ENCODE measurements at places on chromosomes 5 and 9.

- DNase-seq = no peak
Measured at GRCh38 chr5:81787474-81788242, 36.8 kb upstream of the SSBP2 start.

- no peak for DNase-seq
Measured at GRCh38 chr5:178361657-178362445, 129.2 kb upstream of the PHYKPL start.

DNA sequence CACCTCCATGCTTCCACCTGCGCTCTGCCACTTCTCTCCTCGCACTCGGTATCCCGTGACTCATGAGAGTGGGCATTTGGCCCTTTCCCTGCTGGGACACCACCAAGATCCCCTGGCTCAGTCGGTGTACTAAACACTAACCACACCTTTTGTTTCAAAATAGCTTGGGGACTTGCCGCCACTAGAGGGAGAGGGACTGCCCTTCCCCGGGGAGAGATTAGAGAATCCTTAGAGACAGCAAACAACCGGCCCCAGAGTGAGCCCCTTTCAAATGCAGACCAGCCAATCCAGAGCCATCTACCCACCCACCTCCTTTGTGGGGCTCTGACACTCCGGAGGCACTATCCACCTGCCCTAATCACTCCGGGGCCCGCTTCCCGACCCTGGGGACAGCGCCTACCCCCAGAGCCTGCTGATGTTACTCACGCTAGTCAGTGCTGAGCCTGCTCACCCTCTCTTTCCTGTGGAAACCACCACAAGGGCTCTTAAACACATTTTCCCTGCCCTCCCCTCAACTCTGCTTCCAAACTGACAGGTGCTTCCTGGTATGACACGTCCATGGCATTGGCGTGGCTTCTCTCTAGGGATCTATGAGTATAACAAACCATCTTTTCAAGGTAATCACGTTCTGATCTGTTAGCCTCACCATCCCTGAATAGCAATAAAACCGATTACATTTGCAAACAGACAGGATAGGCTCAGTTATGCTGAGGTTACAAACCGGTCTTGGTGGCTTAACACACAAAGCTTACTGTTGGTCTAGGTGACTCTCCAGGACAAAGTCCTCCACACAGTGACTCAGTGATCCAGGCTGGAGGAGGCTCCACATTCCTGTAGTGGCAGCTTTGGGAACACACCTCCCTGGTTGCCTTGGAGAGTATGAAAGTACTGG lies 180.1 kb upstream of the MVB12B start:
- DNase-seq = peak; percentile 6

- DNase-seq = no peak
Measured at GRCh38 chr5:67211926-67212325, 15.3 kb upstream of the CD180 start.

DNA sequence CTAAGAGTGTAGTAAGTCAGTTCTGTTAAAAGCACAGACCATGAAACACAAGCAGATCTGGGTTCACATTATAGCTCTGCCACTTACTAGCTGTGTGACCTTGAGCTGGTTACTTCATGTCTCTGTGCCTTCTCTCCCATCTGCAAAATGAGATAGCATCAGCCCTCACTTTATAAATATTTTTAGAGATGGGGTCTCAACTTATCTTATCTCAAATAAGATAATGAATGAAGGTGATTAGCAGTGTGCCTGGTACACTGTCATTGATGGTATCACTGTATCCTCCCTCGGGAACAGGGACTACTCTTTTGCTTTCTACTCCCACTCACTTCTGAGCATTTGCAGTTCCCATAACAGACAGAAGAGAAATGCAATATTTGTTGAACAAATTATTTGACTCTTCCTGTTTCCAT lies 52.4 kb downstream of the GALNT10 start:
- no peak for DNase-seq

- peak; percentile 34 for DNase-seq
Measured at GRCh38 chr5:80961376-80962281, 1.5 kb downstream of the RASGRF2 start.

DNA sequence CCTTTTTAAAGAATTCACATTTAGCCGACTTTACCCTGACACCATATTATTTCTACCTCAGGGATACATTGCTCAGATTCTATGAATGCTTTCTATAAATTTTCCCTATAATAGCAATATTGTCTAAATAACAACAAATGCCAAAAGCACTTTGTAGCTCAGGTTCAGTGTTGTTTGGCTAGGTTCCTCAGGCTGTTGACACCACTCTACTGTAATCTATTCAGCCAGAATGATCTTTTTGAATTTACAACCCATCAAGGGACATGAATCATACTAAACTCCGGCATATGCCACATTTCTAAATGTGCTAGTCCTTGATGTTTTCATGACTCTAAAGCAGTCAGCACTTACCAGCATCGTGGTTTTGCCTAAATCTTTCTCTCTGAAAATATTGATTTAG lies 641.5 kb upstream of the CDH10 start:
- DNase-seq = no peak

- no peak for DNase-seq
Measured at GRCh38 chr5:88888848-88889188, 5.8 kb upstream of the MEF2C start.

DNA sequence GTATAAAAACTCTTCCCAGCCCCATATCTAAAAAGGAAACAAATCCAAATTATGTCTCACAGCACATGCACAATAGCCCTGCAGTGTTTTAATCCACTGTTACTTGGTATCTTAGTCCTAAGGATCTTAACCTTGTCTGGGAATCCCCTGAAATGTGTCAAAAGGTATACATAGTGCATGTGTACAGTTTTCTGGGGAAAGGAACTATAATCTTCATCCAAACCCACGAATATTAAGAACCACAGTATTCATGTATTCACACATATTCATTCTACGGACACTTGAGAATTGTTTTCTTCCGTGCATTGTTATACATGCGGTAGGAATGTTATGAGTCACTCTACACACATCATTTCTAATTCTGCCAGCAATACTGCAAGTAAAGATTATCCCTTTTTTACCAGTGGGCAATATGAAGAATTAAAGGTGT lies 47.8 kb upstream of the SNX2 start:
- no peak for DNase-seq

- no peak for DNase-seq
Measured at GRCh38 chr5:178433273-178433775, 156.9 kb downstream of the COL23A1 start.

DNA sequence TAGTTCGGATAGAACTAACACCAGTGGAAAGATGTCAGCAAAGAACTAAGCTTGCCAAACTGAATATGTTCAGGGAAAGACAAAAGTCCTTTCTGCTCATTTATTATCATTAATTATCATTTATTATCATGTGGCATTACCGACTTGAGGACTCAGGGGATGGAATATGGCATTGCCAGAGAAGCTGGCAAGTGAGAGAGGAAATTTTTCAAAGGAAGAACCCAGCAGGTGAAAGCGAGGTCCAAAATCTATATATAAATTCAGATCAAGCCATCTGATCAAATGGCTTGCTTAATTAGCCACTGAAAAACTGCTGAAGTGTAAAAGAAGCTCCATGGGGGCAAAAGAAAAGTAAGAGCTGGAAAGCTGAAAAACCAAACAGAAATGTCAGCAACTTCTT lies 1049.6 kb upstream of the SEMA6A start:
- DNase-seq = no peak

DNA sequence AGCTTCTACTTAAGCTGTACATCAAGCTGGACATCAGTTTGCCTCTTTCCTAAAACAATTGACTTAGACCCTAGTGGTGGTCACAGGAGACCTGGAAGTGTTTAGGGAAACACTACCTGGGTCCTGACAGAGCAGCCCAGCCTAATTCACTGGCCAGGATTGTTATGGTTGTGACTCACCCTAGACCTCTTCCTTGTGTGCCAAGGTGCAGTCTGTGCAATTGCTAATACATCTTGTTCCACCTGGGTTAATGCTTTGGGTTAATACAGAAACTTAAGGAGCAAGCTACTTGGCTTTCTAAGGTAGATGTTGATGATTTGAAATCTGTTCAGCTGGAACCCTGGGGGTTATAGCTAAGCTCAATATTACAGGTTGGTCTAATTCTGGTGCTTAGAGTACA lies 48.7 kb upstream of the SLC46A2 start:
- no peak for DNase-seq

GRCh38 chr5:169545762-169546161 lies 37.8 kb upstream of the SPDL1 start:
- no peak for DNase-seq

- no peak for DNase-seq
Measured at GRCh38 chr5:146440870-146441495, 6.2 kb upstream of the TCERG1 start.

GRCh38 chr5:23026252-23027170 lies 173.4 kb upstream of the CDH12 start:
- DNase-seq = no peak

DNA sequence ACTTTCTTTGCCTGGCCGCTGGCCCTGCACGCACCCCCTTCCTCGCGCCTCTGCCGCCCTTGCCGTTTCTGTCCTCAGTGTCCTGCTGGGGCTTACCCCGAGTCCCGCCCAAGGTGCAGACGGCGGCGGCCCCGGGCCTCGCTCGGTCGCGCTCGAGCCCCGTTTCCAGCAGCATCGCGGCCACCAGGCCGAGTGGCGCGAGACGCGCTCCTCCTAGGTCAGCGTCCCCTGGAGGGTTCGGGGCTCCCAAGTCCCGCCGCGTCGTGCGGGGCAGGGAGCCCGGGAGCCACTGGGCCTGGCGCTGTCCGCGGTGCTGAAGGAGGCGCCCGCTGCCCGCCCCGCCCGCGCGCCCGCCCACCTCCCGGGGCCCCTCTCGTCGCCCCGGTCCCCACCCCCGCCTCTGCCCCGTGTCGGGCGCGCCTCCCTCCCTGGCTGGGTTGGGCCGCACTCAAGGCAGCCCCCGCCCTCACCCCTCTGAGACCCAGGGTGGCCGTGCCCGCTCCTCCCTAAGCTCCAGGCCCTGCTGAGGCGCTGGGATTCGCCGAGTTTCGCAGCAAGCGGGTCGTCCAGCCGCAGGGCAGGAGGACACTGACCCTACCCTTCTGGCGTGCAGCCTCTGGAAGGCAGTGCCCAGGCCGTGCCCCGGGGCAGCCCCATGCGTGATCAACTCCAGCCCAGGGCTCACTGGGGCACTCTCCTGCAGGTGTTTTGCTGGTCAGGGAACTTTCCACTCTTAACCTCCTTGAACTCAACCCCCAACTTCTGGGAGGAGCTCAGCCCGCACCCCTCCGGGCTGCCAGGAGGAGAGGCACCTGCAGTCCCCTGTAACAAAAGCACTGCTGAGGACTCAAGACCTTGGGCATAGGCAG lies at the start of gene LHX3:
TSS of gene LHX3 (minus strand) at position 291 of the 869 bp plus-strand sequence. CDS start at position 175, 116 bp downstream.
- no peak for DNase-seq

- DNase-seq = no peak
Measured at GRCh38 chr5:36985387-36985786, 108.8 kb downstream of the NIPBL start.

GRCh38 chr9:7415836-7416235 lies 383.7 kb downstream of the DMAC1 start:
- no peak for DNase-seq

- no peak for DNase-seq
Measured at GRCh38 chr9:69115621-69116020, 58.5 kb upstream of the TJP2 start.

DNA sequence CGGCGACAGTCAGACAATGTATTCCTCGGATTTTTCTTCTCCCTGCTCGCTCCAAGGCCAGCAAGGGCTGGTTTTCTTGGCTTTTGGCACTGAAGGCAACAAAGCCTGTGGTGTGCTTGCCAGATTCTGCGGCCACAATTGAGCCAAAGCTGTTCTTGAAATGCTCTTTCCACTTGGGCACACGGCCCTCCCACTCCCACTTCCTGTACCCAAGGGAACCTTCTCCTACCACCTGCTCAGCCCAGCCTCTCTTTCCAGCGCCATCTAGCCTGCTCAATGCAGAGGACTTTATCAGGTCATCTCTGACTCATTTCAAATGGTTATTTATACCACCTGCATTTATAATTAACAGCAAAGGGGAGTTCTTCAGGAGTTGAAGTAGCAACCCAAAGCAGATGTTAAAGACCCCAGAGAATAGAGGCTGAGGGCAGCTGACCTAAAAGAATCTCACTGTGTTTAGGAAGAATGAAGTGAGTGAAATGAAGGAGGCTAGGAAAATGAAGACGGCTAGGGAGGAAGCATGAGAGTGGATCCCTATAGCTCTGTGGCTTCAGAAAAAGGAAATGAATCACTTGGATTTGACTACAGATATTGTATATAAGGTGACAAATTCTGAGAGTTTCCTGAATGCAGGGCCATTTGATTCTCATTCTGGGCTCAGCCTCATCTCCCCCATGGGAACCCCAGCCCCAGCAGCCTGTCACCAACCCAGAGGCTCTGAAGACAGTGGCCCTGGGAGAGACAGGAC lies 439.0 kb downstream of the ENC1 start:
- DNase-seq = no peak

GRCh38 chr5:27708534-27708933 lies 670.1 kb upstream of the CDH9 start:
- DNase-seq = no peak

GRCh38 chr5:158485604-158486081 lies 614.1 kb downstream of the EBF1 start:
- no peak for DNase-seq

- DNase-seq = no peak
Measured at GRCh38 chr9:34896112-34896511, 62.0 kb upstream of the PHF24 start.

GRCh38 chr5:172548311-172548731 lies 92.7 kb upstream of the NEURL1B start:
- DNase-seq = no peak

GRCh38 chr9:88056876-88057275 lies 81.4 kb downstream of the SPATA31C2 start:
- no peak for DNase-seq

GRCh38 chr9:33220681-33221567 lies 19.0 kb upstream of the SPINK4 start:
- DNase-seq = no peak
